A549 treated with AZD2906 at 1 μM for 4 hours (cell line): ENCODE measurements at places on chromosomes 16 and 17. TPM values are rescaled to one million over a fixed set of nuclear protein-coding genes. Genes with fewer than 3 reads are reported as not detected.

OTOP3 gene
- total RNA-seq: not detected in 5 replicates

LUC7L3 gene
- total RNA-seq: 58.1 to 97.2 TPM (median 82.0 TPM) in 5 replicates

PRSS53 gene
- total RNA-seq: 1.1 to 2.1 TPM (median 1.4 TPM) in 5 replicates

KRT40 gene
- total RNA-seq: not detected in 5 replicates

TLCD2 gene
- 1.3 to 2.0 TPM (median 1.6 TPM) in 5 replicates for total RNA-seq

IRX5 gene
- 1.3 to 2.1 TPM (median 1.9 TPM) in 5 replicates for total RNA-seq

CASKIN1 gene
- 0.23 to 1.00 TPM (median 0.47 TPM) in 5 replicates for total RNA-seq

EPN3 gene
- total RNA-seq: 0.11 to 0.28 TPM (median 0.20 TPM) in 5 replicates

KLHL10 gene
- 0.05 to 0.08 TPM in 2 of 5 replicates, not detected in the others for total RNA-seq

LRRC46 gene
- total RNA-seq: 2.7 to 3.7 TPM (median 3.2 TPM) in 5 replicates

GCGR gene
- total RNA-seq: 0.14 to 0.55 TPM (median 0.34 TPM) in 5 replicates

PRR15L gene
- total RNA-seq: 3.1 to 3.9 TPM (median 3.5 TPM) in 5 replicates

HEATR9 gene
- total RNA-seq: not detected in 5 replicates

DNAH17 gene
- total RNA-seq: 0.81 to 1.1 TPM (median 0.98 TPM) in 5 replicates

FAM20A gene
- 0.03 to 0.15 TPM (median 0.11 TPM) in 4 of 5 replicates, not detected in the other for total RNA-seq

ITGAD gene
- total RNA-seq: 0.03 TPM in 1 of 5 replicates, not detected in the others

ATP2C2 gene
- 0.08 to 0.22 TPM (median 0.15 TPM) in 5 replicates for total RNA-seq

MGAT5B gene
- total RNA-seq: 16.8 to 21.4 TPM (median 20.1 TPM) in 5 replicates

FAM171A2 gene
- total RNA-seq: 2.8 to 4.8 TPM (median 3.5 TPM) in 5 replicates

NGFR gene
- 0.95 to 1.1 TPM (median 1.1 TPM) in 5 replicates for total RNA-seq

CCT6B gene
- total RNA-seq: 1.1 to 2.0 TPM (median 1.9 TPM) in 5 replicates

NPW gene
- total RNA-seq: 0.65 to 1.4 TPM (median 0.88 TPM) in 5 replicates

PPP1R1B gene
- 0.06 to 0.18 TPM (median 0.16 TPM) in 5 replicates for total RNA-seq

SLC26A11 gene
- 13.0 to 16.5 TPM (median 14.6 TPM) in 5 replicates for total RNA-seq

TBC1D3B gene
- 1.8 to 3.6 TPM (median 3.1 TPM) in 5 replicates for total RNA-seq

OMG gene
- not detected in 5 replicates for total RNA-seq

FOXC2 gene
- total RNA-seq: 4.9 to 6.2 TPM (median 5.8 TPM) in 5 replicates

DBF4B gene
- total RNA-seq: 22.2 to 25.4 TPM (median 23.0 TPM) in 5 replicates

ARSG gene
- 1.3 to 2.0 TPM (median 1.5 TPM) in 5 replicates for total RNA-seq

TTYH2 gene
- 1.5 to 1.9 TPM (median 1.9 TPM) in 5 replicates for total RNA-seq

STXBP4 gene
- total RNA-seq: 4.0 to 6.1 TPM (median 4.3 TPM) in 5 replicates

KRTAP2-4 gene
- total RNA-seq: not detected in 5 replicates
